ENCODE measurements at places on chromosomes 5 and 9.

DNA sequence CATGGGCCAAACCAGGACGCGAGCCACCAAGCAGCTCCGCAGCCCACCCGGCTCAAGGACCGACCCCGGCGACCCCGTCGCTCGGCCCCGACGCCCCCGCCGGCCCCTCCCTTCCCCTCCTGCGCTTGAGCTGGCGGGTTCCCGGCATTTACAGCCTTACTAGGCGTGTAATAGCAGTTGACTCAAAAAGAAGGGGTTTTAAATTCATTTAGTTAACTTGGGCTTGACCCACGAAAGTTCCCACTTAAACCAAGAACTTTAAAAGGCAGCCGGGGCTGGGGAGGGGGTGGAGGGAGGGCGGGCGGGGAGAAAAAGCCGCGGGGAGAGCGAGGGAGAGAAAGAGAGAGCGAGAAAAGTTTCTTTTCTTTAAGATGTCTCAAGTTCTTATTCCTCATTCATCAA, 636 bp downstream of the PRDM12 start:
- DNase-seq, result no peak

DNA sequence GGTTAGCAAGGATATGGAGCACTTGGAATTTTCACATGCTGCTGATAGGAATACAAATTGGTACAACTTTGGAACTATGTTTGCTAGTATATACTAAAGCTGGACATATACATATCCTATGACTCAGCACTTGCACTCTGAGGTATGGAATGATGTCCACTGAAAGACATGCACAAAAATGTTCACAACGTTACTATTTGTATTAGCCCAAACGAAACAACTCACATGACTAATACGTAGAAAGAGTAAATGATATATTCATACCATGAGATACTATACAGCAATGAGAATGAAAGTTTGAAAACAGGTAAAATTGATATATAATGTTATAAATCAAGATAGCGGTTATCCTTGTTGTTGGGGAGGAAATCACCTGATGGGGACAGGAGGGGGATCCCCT, 45.5 kb upstream of the CDC42SE2 start:
- no peak for DNase-seq

DNA sequence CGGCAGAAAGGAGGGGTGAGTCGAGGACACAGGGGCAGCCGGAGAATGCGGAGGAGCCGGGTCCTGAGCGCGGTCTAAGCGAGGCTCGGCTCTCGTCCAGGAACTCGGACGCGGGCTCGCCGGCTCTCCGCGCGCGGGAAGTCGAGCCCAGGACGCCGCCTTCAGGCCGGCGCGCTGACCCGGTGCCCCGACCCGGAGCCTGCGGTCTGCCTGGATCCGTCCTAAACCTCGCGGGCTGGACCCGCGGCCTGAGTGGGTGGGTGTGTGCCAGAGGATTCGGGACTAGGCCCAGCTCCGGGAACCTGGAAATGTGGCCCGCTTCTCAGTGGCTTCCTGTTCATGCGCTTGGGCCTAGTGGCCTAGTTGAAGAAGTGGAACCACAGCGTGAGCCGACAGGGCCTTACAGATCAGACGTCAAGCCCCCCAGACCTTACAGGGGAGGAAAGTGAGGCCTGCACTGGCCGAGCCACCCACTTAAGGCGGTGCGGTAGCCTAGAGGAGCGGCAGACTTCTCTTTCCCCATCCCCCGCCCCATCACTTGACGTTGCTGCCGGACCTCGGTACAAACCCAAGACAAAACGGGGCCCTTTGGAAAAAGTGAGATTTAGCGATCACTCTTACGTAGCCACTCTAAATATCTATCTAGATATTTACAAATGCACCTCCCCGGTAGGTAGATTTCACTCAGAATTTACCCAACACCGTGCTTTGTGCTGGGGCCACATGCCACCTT, 1.2 kb downstream of the CDKN2B-AS1 start:
- DNase-seq, result no peak

DNA sequence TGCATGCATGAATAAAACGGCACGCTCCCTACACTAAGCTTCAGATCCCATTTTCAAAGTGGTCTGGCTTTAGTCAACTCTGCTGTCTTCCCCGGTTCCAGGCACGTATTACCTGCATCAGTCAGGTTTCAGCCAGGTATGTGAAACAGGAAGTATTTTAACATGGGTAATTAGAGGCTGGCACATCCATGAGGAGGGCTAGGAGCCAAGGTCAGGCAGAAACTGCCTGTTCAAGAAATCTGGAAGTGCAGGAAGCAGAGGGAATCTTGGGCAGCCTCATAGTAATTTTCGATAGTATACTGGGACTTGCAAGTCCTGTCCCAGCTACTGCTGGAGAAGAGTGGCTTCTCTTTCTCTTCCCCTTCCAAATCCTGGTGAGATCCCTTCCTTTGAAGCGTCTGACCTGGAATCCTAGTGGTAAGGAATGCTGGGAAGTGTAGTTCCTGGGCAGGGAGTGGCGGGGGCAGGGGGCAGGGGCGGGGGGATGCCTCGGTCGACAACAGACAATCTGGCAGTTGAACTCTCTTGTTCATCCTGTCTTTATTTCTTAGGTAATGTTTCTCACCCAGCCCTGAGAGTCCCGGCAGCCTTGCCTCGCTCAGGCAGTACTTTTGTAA, 403.1 kb downstream of the TLE4 start:
- no peak for DNase-seq

GRCh38 chr9:90816690-90817089, 15.1 kb downstream of the SYK start:
- DNase-seq, result no peak

DNA sequence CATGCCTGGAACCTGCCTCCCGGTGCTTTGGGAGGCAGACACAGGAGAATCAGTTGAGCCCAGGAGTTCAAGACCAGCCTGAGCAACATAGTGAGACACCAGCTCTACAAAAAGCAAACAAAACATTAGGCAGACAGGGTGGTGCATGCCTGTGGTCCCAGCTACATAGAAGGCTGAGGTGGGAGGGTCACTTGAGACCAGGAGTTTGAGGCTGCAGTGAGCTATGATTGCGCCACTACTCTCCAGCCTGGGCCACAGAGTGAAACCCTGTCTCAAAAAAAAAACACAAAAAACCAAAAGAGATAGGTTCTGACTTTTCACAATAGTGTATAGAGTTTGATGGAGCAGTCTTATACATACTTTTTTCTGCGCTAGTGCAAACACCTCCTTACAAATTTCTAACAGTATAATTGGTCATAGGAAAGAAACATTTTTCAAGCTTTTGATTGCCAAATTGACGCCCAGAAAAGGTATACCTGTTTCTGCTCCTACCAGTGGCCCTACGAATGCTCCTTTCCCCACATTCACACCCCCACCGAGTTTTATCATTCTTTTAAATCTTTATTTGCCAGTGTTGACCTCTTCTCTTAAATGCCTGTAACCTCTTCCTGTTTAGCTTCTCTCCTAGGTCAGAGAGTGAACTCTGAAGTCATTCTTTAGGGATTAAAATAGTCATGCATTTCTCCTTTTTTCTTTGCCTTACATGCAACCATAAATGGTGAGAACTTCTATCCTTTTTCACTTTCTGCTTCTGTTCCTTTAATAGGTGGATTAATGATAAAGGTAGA, 7.5 kb downstream of the DOCK8 start:
- DNase-seq, result no peak

DNA sequence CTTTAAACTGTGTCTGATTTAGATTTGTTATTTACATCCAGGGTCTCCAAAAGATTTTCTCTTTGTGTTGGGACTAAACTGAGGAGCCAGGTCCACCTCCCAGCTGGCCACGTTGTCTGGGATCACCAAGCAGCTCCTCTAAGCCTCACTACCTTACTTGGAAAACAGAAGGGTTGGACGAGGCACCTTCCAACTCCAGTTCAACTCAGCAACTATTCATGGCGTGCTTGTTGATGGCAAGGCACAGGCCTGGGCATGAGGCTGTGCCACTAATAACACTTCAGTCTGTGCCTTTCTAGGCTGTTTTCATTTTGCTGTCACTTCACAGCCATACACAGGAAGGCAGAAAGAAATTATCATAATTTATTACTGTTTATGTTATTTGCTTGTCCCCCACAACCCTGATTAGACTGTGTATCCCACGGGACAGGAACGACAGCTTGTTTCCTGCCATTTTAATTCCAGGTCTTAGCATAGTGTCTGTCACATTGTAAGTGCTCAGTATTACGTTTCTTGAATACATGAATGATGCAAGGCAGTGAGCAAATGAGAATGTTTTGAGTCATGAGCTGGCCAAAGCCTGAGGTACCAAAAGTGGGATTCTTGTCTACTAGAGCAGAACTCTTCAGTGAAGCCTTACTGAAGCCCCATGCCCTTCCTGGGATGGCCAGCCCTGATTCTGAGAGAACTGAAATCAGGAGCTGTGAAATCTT, 125.8 kb downstream of the GALNT10 start:
- DNase-seq, result no peak

DNA sequence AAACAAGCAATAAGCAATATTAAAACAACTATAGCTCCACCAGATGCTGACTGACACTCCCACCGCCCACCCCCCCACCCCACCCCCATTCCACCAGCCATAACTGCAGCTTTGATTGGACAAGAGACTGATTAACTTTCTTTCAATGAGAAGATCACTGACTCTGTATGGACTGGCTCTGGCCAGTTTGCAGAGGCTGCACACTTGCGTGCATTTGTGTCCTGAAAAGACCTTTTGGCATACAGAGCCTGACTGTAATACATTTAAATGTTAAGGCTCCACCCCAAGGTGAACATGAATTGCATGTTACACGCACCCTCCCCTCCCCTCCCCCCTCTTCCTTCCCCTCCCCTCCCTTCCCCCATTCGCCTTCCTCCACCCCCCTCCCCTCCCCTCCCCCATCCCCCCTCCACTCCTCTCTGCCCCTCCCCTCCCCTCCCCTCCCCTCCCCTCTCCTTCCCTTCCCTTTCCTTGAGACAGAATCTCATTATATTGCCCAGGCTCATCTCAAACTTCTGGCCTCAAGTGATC, 31.1 kb downstream of the FGD3 start:
- no peak for DNase-seq

DNA sequence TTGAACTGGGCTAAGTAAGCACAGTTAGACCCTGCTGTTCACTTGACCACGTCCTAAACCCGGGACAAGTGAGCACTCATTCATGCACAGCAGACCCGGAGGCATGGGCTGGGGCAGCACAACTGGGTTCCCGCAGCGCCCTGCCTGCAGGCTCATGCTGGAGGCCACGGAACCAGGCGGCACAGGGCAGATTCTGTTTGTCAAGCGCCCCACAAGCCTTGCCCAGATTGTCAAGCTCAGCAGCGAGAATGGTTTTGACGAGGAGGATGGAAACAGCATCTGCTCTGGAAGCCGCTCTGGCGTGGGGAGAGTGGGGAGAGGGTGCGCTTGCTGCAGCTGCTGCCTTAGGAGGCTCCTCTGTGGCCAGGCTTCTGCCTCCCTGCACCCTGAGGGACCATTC, 32.7 kb downstream of the PRRT1B start:
- DNase-seq, result no peak

DNA sequence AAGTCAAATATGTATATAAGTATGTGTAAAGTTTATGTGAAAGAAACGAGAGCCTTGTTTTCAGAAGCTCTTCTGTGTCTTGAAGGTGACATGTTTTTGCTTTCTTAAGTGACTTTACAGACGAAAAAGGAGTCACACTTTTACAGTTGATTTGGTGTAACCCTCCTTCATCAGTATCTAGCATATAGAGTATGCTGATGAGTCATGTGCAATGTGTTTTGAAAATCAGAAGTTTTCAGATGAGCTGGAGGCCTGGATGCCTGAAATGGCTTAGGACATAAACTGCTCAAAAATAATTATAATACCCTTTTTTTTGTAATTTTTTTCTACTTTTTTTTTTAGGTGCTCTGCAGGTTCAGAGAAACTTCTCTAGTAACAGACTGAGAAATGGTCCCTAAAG, 209.5 kb downstream of the CD180 start:
- DNase-seq, result no peak

DNA sequence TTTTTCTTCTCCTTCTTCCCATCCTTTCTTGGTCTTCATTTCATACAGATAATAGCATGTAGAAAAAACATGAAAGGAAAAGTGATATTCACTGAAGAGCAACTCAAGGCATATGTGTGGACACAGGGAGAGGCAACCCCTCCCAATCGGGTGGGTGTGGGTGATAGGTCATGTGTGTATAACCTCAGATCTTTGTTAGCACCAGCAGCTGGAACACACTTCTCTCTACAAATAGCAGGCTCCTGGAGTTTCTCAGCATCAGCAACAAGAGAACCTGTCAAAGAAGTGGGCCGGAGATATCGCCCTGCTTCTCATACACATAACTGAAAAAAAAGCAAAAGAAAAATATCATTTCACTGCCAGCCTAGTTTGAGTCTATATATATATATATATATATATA, 426.4 kb downstream of the DTWD2 start:
- DNase-seq, result no peak

- no peak for DNase-seq
These were observed 20.5 kb upstream of the TTLL11 start for GRCh38 chr9:122113574-122113973.
